ENCODE measurements at places on chromosomes 16 and 17.

DNA sequence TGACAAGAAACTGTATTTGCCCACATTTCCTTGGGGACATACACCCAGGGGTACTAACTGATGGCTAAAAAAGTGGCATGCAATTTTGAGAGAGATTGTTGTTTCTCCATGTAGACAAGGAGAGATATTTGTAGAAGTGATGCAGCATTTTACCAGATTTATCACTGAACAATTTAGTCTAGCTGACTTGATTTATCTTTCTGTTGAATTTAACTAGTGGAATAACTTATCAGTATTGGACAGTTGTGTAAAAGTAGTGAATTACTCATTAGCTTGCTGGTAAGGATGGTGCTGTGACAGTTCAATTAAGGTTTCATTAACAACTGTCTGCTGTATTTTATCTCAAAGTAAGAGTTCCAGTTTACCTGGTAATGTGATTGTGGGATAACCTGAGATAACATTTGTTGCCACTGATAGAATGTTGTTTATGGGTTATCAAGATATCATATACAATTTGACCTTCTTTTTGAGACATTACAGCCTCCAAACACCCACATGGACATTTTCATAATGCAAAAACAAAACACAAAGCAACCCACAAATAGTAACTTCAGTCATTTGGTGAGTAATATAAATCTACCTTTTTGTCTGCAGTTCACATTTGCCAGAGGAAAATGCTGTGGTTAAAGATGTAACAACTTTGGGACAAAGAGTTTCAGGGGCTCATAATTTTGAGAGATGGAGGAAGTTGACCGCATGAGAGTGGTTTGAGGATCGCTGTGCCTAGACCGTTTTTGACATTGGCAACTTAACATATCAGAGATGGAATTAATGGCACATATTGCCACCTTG lies 3.8 kb downstream of the NLK start:
- DNase-seq: no peak

GRCh38 chr16:85605912-85606841 lies 6.9 kb upstream of the GSE1 start:
- no peak for DNase-seq

DNA sequence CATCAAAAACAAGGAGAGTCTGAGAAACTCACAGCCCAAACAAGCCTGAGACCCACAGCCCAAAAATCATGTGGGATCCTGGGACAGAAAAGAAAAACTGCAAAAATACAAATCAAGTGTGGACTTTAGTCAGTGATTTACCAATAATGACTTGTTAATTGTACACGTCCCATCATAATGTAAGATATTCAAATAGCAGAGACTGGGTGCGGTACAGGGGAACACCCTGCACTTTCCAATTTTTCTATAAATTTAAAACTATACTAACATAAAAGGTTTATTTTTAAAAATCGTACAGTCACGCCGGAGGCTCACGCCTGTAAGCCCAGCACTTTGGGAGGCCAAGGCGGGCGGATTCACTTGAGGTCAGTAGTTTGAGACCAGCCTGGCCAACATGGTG lies 8.8 kb downstream of the CEP131 start:
- DNase-seq: no peak

DNA sequence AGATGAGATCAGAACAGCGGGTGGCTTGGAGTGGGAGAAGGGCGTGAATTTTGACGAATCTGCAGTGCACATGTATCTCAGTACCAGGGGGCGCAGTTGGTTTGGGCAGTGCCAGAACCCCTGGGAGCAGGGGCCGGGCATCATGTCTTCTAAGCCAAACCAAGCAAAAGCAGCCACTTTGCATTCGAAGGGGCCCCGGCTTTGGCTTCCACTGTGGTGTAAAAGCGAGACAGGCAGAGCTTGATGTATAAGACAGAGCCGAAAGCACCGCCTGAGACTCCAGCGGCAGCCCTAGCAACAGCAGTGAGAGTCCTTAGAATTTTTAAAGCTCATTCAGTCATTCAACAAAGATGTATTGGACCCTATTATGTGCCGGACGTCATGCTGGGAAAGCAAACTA lies 3.8 kb upstream of the XYLT1 start:
- DNase-seq: no peak

- DNase-seq: no peak
Observed at GRCh38 chr17:81927152-81927652, 333 bp downstream of the MAFG start.

DNA sequence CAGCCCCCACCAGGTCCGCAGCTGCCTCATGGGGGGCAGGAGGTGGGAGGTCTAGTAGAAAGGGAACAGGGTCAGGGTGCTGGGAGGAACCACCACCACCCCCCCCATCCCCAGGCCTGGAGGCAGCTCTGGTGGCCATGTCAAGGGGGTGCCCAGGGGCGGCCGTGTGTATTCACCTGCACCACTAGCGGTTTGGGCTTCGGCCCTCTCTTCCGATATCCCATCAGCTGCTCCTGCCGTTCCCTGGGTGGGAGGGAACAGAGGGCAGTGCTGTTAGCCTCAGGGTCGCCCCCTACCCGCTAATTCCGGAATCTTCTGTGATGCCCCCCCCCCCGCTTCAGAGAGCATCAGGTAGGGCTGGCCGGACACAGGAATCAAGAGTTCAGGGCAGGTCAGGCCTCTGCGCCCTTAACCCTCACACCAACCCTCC lies 3.8 kb downstream of the CBX4 start:
- DNase-seq: no peak

- DNase-seq: no peak
Observed at GRCh38 chr16:88569614-88569984, 604 bp upstream of the ZC3H18 start.

GRCh38 chr17:77391668-77392375 lies 251.1 kb downstream of the SEC14L1 start:
- peak; percentile 97 for DNase-seq

GRCh38 chr17:43880420-43880991 lies 26.8 kb downstream of the MPP2 start:
- DNase-seq: no peak

DNA sequence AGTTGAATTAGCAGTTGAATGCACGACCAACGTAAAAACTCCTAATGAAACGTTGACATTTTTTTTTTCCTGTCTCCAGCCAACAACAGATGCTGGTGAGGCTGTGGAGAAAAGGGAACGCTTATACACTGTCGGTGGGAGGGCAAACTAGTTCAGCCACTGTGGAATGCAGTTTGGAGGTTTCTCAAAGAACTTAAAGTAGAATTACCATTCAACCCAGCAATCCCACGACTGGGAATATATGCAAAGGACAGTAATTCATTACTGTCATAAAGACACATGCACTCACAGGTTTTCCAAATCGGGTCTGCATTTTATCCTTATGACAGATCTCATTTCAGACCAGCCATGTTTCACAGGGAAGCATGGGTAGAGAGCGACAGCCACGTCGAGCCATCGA lies 3.5 kb upstream of the WFDC1 start:
- no peak for DNase-seq

GRCh38 chr17:41360296-41360995 lies 9.2 kb downstream of the KRT33B start:
- DNase-seq: no peak

DNA sequence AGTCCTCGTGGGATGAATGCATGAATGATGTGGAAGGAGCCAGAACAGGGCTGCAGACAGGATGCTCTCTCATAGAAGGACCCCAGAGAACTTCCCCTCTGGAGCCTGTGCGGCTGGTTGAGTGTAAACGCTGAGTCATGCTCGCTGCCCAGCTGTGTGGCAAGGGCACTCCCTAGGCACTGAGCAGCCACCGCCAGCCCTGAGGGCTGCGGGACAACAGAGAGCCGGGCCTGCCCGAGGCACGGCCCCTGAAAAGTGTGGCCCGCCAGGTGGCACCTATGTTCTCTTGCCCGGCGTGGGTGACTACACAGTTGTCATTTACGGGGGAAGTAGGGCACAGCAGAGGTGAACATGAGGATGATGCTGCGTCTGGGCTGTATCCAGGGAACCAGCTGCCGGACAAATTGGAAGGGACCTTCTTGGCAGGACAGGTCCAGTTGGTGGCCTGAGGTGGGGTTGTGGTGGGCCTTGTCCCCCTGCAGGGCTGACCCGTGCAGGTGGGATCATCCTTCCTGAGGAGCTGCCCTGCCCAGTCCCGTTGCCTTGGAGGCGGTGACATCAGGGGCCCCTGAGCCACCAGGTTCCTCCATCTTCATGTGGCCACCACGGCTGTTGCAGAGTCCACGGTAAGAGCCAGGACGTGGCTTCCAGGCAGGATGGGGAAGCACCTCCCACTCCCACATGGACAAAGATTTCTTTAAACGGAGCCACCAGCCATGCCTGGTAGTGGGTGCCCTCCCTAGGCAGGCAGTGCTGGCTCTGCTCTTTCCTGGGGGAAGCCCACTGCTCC lies 94.8 kb upstream of the CBX4 start:
- DNase-seq: no peak

GRCh38 chr17:16676676-16677268 lies 13.3 kb upstream of the CCDC144A start:
- no peak for DNase-seq

Measured in GM04504 (cell line).